Stimulated activated CD4-positive, alpha-beta T cell treated with anti-CD3 and anti-CD28 coated beads, Interleukin-1b, Interleukin-23, amount 100 ng/mL, for 24 hours (primary cell): ENCODE measurements at places on chromosomes 11 and 22.

GRCh38 chr11:114232400-114233059 is 63.7 kb upstream of the NNMT start:
- DNase-seq = no peak

DNA sequence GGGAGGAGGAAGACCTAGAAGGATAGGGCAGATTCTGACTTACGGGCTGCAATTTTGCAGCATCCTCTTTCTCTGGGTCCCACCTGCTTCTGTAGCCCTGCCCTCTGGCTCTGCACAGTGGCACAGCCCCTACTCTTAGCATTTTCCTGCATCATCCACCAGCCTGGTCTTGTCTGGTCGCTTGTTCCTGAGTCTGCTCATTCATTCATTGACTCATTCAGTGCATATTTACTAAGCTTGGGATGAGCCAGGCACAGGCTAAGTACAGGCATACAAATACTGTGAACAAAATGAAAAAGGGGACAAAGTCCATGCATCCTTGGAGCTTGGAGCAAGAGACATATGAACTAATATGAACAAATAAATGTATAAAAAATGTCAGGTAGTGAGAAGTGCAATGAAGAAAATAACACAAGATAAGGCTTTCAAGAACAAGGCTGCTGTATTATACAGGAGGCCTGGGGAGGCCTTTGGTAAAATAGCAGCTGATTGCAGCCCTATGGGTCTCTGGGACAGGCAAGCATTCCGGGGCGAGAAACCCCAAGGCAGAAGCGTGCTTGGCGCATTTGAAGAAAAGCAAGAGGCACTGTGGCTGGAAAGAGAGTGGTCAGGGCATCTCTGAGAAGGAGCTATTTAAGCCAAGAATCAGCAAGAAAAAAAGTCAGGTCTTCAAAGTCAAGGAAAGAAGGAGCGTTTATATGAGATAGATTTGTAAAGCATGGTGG is 108.0 kb upstream of the ALX4 start:
- no peak for DNase-seq

DNA sequence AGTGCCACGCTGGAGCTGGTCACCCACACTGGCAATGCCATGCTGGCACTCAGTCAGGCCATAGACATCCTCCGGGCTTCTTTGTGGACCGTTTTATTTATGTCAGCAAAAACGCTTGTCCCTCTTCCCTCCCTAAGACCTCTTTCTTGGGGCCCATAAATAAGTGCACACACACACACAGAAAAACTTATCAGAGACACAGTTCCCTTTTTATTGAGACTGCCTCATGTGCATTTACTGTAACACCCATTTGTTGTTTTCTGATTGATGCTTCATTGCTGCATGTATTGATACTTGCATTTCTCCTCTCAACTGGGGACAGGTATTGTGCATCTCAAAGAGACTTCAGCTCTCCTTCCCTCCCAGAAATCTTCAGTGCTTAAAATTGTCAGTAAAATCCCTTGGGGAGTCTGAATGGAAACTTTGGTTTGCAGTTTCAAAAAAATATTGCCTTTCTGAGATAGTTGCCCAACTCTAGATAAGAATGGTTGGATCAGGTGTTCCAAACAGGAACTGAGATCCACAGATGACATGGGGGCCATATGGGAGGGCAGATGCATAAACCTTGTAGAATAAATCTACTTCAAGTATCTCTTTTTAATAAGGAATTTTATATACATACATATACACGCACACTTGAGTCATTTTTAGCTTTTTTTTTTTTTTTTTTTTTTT is 50.9 kb downstream of the PPP2R1B start:
- no peak for DNase-seq

GRCh38 chr22:28594797-28595462 is 84.7 kb downstream of the TTC28 start:
- DNase-seq = no peak

DNA sequence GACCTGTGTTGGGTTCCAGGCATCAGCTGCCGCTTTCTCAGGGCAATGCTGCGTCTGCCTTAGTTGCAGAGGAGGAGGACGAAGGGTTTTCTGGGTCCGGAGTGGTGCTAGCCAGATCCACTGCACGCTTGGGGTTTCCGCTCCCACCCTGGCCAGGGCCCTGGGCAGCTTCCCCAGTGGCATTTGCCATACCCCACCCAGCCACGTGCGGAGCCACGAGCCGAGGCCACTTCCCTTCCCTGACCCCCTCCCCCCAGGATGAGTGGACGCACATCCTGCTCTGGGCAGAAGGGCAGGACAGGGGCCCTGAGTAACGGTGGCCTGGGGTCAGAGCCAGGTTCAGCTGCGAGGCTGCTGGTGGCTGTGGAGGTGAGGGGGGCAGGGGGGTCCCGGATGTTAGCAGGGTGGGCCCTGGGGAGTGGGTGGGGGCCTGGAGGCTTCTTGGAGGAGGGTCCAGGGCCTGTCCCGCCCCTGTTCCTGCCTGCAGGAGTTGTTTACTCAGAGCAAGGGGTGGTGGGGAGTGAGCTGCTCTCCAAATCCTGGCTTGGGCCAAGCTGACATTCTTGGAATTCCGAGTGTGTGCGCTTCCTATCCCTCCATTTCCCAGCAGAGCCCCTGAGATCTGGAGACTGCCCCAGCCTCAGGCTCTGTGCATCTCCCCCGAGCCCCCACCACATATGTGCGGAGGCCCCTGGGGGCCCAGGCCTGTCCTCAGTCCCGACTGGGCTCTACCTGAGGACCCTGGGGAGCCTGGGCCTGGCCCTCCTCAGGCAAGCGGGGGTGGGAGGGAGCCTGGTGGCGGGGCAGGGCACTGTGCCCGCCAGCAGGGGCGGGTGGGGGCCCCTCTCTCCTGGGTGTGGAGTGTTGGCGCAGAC is 1.4 kb downstream of the TSPAN4 start:
- no peak for DNase-seq

DNA sequence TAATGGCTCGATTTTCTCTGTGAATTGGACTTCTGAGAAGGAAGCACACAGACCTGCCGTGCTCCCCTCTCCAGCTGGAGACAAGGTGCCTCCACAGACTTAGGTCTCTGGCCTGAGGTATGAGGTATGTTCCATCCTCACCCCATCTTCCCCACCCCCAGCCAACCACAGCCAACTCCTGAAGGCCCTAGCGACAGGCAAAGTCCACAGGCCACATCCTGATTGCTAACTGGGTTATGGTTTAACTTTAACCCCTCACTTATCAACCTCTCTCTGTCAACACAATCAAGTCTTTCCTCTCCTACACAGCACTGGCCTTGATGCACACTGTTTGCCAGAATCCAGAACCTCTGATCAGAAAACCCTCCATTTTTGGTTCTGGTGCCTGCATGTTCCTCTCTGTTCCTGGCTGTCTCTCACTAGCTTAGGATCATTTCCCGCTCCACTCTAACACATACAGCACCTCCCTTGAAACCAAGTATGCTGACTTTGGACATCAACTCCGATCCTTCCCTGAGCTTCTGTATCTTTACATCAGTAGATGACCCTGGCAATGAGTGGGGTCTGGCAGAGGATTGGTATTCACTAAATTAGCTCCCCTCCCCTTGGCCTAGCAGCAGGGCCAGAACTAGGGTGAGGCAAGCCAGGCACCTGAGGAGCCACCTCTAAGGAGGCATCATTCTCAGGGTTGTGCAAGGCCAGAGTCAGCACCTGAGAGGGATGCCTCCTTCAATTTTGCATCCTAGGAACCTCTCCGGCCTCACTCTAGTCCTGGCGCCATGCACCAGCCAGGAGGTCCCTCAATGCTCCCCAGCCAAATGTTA is 22.0 kb downstream of the JAML start:
- peak; percentile 41 for DNase-seq

DNA sequence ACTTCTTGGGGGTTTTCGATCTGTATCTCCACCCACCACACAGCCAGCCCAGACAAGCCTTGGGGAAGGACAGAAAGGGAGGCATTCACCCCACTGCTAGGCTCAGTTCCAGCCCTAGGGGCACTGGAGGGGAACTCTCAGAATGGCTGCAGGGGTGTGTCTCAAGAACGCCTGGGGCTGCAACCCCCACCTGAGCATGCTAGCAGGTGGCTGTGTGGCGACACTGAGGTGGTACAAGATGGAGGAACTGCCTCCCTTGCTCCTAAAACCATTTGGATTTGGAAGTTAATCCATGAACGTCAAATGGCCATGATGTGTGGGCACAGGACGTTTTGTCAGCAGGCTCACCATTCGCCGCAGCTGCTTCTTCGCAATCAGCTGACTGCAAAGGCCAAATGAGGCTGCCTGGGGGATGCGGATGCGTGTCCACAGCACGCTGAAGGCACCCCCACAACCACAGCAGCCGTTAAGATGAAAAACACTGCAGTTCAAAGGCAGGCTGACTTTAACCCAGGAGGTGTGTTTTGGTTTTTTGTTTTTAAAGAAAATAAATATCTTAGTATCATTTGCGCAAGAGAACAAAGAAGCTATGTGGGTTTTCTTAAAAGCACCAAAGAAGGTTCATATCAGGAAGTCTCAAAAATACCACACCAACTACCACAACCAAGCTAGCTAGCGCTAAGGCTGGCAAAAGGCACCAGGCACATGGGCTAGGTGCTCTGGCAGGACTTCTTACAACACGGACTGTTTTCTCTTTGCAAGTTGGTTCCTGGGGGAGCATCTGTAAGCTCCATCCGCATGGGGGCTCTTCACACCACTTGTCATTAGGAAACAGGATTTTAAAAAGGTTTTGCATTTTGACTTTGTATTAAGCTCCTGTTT is 22.2 kb upstream of the NAP1L4 start:
- DNase-seq = no peak

GRCh38 chr22:30040499-30041260 is 39.6 kb upstream of the HORMAD2 start:
- DNase-seq = no peak

- DNase-seq = no peak
Measured at GRCh38 chr22:36682811-36683210, 20.7 kb downstream of the CACNG2 start.

DNA sequence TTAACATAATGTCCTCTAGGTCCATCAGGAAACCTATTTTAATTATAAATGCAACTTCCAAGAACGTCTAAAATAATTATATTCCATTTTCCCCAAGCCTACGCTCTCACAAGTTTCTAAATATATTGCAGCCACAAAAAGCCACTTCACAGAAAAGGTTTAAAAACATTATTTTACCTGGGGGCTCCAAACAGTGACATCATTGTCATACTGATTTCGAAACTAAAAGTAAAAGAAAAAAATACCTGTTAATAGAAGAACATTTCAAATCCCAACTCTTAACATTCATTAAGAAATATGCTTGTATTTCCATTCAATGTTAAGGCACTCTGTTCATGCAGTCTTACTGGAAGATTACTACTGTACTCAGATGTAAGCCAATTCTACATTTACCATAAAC is 1.4 kb downstream of the PSMA1 start:
- no peak for DNase-seq

DNA sequence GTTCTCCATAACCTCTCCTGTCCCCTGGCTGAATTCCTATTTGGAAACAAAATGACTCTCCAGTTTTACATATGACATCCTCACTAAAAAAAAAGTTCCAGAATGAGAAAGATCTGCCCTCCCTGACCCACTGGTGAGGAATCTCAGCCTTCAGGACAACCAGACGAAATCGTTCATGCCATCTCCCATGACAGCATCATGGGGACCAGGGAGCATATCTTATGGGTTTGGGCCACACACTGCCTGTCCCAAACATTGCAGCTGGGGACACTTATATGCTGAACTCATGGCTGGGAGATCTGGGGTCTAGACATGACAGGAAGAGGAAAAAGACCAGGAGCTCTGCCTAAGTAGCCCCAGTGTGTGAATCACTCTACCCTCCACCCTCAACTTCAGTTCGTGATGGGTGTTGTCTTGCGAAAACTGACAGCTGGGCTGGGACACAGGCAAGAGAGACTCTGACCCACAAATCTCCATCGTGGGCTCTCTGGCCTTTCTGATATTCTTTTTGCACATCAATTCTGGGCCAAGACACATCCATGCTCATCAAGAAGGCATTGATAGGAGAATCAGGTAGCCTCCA is 102.0 kb downstream of the ZNF280B start:
- no peak for DNase-seq

DNA sequence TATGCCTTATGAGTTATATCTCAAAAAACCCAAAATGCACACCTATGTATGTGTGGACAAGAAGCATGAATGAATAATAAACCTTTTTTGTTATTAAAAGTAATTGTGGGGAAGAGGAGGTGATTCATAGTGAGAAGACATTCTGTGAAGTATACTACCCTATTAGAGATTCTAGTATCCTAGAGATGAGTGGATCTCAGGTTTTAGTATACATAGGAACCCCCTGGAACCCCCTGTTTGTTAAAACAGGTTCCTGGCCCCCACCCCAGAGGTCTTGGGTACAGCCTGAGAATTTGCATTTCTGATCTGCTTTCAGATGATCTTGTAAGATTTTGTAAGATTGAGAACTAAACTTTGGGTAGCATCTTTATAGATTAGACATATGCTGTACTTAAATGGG is 17.5 kb downstream of the NUCB2 start:
- no peak for DNase-seq

- no peak for DNase-seq
Measured at GRCh38 chr11:46917109-46917761, 1.1 kb downstream of the LRP4 start.

DNA sequence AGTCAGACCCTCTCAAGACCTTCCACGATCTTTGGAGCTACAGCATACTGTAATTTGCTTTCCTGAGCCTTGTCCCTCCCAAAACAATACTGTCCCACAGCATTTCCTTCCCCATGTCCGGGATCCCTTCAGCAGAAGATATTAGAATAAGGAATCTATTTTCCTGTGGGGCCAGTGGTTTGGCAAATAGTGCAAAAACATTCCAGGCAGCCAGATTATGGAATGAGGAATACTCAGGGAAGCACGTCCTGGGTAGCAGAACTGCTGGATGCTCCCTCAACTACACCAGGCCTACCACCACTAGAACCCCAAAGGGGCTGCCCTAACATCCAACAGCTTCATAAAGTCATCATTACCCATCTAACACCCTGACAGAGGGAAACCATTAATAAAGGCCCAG is 61.5 kb downstream of the AAMDC start:
- DNase-seq = no peak

DNA sequence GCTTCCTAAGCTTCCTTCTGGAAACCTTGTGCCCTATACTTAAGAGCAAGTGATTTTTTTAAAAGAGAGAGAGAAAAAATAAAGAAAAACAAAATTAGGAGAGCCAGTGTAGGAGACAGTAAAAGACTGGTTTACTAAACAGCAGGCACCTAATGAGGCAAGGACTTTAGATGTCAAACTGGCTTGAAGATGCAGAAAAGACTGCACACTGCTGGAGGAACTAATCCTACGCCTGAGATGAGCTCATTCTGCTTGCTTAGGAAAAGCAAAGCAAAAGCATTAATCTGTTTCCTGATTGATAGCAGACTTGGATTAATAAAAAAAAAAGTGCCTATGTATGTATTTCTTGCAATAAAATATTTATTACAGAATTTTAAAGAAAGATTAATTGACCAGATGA is 113.6 kb upstream of the SEZ6L start:
- DNase-seq = no peak

GRCh38 chr11:65571940-65572339 is 398 bp upstream of the FAM89B start:
- DNase-seq = no peak
